Thoracic aorta (tissue), 2 donors: ENCODE measurements at places on chromosomes 13 and 19.

DNA sequence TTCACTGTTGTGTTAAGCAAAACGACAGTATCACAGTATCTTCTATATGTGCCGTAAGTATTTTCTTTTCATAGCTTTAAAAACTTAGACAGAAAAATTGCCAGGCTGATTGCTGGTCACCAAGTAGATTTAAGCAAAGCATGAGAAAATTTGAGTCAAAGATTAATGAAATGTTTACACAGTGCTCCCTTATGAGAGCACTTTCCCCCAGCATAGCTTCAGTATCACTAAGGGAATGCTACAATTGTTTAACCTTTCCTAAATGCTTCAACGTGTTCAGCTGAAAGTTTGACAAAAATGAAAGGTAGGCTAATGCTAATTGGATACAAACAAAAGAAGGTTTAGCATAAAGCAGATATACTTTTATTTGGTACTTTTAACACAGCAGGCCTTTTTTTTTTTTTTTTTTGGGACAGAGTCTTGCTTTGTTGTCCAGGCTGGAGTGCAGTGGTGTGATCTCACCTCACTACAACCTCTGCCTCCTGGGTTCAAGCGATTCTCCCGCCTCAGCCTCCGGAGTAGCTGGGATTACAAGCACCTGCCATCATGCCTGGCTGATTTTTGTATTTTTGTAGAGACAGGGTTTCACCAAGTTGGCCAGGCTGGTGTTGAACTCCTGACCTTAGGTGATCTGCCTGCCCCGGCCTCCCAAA lies 23.4 kb downstream of the PCCA start:
- no peak for DNase-seq

DNA sequence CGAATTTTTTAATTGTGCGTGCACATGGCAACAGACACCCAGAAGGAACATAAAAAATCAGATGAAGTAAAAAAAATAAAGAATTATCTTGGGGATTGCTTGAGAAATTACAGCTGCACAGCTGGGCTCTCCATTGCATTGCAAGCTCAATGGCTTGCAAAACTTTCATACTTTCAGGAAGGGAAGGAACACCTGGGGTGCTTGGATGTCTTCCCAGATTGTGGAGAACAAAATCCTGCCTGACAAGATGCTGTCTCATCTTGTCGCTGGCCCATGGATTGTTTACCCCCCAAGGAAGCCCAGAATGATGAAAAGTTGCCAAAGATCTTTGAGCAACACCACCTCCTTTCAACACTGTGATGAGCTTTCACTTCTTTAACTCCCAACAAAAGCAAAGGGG lies 11.0 kb upstream of the CASP14 start:
- DNase-seq, result no peak

GRCh38 chr13:32019612-32020233 lies 11.9 kb upstream of the FRY start:
- DNase-seq, result no peak

DNA sequence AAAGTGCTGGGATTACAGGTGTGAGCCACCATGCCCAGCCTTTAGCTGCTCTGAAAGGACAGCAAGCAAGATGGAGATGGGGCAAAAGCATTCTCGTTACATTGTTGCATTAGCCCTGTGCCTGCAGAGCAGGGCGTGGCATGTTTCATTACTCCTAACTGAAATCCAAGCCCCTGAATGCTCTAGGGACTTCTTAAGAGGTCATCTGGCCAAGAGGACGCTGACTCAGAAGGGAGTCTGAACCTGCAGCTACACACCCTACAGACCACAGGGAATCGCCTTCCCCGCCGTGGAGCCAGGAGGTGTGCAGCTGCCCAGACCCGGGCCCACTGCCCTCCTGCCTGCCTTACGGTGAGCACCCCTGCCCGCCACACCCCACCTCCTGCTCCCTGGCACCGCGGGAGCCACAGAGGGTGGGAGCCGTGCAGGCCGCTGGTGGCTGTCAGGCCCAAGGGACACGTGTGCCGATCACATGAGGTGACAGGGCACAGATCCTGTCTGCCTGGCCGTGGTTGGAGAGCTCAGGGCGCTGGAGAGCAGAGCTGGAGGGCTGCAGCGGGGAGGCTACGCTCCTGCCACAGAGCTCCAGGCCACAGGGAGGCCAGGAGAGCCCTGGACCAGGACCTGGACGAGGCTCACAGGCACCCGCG lies 27.2 kb downstream of the ADPRHL1 start:
- no peak for DNase-seq

- DNase-seq, result no peak
Measured at GRCh38 chr13:78618411-78618810, 15.1 kb upstream of the POU4F1 start.

- no peak for DNase-seq
Measured at GRCh38 chr13:49240017-49240416, 7.7 kb upstream of the CDADC1 start.

DNA sequence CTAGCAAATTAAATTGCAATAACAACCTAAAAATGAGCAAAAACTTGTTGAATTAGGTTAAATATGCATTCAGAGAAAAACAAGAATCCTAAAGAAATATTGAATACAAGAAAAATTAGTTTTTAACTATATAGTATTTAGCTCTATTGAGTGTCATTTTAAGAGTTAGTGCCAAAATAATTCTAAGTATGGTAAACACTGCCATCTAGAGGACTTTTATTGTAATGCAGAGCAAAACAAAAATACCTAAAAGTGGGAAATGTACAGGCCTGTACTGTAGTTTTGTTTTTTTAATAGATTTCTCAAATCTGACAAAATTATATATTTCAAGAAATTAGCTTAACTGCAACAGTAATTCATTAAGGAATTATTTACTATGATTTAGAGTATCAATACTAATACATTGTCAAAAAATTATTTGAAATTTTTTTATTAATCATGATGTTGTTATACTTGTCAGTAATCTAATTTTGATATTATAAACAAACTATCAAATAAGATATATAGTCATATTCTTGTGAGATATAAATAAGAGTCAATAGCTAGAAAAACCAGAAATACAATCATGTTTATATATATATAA lies 8.2 kb upstream of the PCDH9 start:
- DNase-seq, result no peak

GRCh38 chr13:25912961-25913360 lies 138.9 kb downstream of the SHISA2 start:
- no peak for DNase-seq

DNA sequence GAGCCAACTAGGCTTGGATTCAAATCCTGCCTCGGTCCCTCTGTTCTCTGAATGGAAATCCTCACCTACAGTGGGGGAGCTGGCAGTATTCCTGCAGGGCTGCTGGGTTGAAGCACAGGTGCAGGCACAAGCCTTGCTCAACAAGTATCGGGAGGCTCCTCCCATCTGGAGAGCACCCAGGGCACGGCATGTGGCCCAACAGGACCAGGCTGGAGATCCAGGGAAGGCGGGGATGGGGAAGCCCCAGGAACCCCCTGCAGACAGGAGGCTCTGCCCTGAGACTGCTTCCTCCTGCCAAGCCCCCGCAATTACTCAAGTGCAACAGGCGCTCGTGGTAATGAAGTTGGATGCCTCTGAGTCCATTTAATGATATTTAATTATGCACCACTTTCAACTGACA lies 128.0 kb upstream of the VSTM2B start:
- no peak for DNase-seq

DNA sequence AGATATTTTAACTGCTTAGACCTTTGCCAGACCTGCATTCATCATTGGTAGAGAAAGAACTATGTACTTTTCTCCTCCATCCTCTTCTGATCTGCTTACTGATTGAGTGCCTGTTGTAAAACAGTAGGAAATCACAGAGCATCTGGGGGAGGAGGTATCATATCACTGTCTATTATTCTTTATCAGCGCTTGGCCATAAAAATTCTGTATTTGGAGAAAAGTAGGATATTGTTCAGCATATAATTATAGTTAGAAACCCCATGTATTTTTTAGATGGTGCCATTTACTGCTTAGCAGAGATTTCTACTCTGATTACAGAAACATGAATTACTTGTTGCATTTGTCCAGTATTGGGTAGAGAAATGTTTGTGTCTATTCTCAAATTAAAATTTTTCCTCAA lies 62.4 kb downstream of the URI1 start:
- no peak for DNase-seq

DNA sequence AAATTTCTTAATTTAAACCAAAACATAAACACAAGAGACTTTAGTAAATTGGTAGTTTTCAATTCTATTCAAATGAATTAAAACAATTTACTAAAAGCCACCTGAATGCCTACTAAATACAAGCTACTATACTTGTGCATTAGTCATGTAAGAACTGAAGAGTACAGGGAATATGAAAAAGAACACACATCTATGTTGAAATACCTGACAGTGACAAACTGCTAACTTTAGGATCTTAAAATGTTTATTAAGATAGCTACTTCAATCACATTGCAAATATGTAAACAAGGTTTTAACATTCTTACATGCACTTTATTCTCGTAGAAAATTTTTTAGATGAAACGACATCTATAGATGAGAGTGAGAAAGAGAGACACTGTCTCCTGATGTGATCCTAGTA lies 4.1 kb downstream of the SPRYD7 start:
- DNase-seq, result no peak
